Activated CD8-positive, alpha-beta T cell treated with anti-CD3 and anti-CD28 coated beads, Interleukin-2, amount 10 ng/mL, durations not matched to agents 7 days and 5 days (primary cell): ENCODE measurements at places on chromosomes 7 and 10. TPM values are rescaled to one million over a fixed set of nuclear protein-coding genes. Genes with fewer than 3 reads are reported as not detected.

Gene NOBOX
- total RNA-seq, result not detected

Gene DBF4
- total RNA-seq, result 85.9 TPM

Gene ARHGAP12
- total RNA-seq, result 4.9 TPM

Gene TRIM74
- total RNA-seq, result 1.7 TPM

Gene UBN2
- total RNA-seq, result 10.2 TPM
